Pancreas (tissue), 10 donors: ENCODE measurements at places on chromosomes 7 and 10. TPM values are rescaled to one million over a fixed set of nuclear protein-coding genes. Genes with fewer than 3 reads are reported as not detected.

Gene TEX47
- not detected for total RNA-seq

Gene ABCF2
- total RNA-seq = 11.2 TPM

Gene MBL2
- total RNA-seq = not detected

- no peak overlapping the region for H3K4me3 ChIP-seq
- H3K4me1 ChIP-seq = no peaks in the 10 kb centered on the region
- DNase-seq = peak; percentile 7
- H3K27me3 ChIP-seq = no peaks in the 10 kb centered on the region
These were observed 25.2 kb downstream of the ADAP1 start for GRCh38 chr7:929311-929711.

- peaks cover 22% of the 10 kb centered on the region for H3K4me1 ChIP-seq
- no peak overlapping the region for H3K4me3 ChIP-seq
- no peaks in the 10 kb centered on the region for H3K36me3 ChIP-seq
- peak; percentile 36 for DNase-seq
These were observed 18.5 kb downstream of the KIAA1549 start for GRCh38 chr7:138962561-138963270.

Gene RSPH10B2
- not detected for total RNA-seq

GRCh38 chr7:85041605-85042216 lies 145.1 kb downstream of the SEMA3D start:
- DNase-seq = peak; percentile 38
- H3K4me3 ChIP-seq = no peak overlapping the region
- no peaks in the 10 kb centered on the region for H3K4me1 ChIP-seq

GRCh38 chr10:62993121-62993520 lies 140.0 kb upstream of the NRBF2 start:
- H3K27ac ChIP-seq = no peak overlapping the region
- H3K4me1 ChIP-seq = no peaks in the 10 kb centered on the region
- no peak for DNase-seq
- no peaks in the 10 kb centered on the region for H3K36me3 ChIP-seq

Gene STK31
- total RNA-seq = 0.61 TPM

Gene BTBD16
- 0.14 TPM for total RNA-seq

DNA sequence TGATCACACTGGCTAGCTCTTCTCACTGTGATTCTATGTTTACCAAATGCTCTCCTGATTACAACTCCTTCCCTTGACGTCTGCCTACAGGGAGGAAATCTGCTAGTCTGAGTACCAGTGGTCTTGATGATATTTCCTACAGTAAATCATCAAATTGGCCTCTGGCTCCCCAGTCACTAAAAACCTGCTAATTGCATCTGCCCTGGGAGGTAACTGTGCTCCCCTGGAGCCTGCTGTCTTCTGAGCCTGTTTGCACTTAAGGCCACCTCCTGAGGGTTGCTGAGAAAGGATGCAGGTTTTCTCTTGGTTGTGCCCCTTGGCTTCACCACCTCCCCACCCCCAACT lies 56.0 kb downstream of the ELMO1 start:
- no peaks in the 10 kb centered on the region for H3K36me3 ChIP-seq
- H3K4me3 ChIP-seq = no peak overlapping the region
- H3K4me1 ChIP-seq = no peaks in the 10 kb centered on the region
- no peaks in the 10 kb centered on the region for H3K27me3 ChIP-seq

Gene GIMAP6
- total RNA-seq = 3.2 TPM

DNA sequence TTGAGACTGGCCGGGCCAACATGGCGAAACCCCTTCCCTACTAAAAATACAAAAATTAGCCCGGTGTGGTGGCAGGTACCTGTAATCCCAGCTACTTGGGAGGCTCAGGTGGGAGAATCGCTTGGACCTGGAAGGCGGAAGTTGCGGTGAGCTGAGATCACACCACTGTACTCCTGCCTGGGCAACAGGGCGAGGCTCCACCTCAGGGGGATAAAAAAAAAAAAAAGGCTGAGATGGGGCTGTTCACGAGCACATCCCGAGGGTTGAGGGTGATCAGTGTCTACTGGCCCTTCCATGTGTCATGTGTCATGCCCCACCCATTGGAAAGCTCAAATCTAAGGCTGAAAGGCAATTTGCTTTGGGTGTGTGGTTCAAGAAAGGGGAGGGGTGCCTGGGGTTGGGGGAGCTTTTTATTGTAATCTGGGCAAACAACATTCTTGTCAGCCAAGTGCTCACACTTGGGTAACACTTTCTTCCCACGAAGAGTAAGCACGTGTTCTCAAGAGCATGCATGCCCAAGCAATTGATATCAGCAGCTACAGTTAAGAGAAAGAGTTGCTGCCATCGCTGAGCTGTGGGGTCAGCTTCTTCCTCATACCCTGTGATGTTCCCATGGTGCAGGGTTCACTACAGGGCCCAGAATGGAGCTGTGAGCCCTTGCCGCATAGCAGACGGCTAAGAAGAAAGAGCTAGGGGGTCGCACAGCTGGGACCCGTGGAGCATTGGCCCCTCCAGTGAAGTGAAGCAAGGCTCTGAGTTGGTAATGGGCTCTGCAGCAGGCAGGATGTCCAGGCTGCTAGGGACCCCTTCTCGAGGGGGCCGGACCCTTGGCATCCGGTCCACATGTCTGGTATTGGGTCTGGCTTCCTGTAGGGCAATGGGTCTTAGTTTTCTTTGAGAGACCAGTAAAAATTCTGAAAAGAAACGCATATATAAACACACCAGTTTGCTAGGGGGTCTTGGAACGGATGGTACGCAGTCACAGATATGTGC lies 9.9 kb upstream of the ACSL5 start:
- no peak overlapping the region for H3K27ac ChIP-seq
- H3K36me3 ChIP-seq = no peaks in the 10 kb centered on the region
- DNase-seq = no peak
- no peak overlapping the region for H3K4me3 ChIP-seq
- H3K27me3 ChIP-seq = no peaks in the 10 kb centered on the region

- H3K4me3 ChIP-seq = no peak overlapping the region
- H3K27me3 ChIP-seq = no peaks in the 10 kb centered on the region
- no peaks in the 10 kb centered on the region for H3K4me1 ChIP-seq
- DNase-seq = no peak
- no peak overlapping the region for H3K27ac ChIP-seq
These were observed 69.0 kb downstream of the PRSS58 start for GRCh38 chr7:142188846-142189245.

DNA sequence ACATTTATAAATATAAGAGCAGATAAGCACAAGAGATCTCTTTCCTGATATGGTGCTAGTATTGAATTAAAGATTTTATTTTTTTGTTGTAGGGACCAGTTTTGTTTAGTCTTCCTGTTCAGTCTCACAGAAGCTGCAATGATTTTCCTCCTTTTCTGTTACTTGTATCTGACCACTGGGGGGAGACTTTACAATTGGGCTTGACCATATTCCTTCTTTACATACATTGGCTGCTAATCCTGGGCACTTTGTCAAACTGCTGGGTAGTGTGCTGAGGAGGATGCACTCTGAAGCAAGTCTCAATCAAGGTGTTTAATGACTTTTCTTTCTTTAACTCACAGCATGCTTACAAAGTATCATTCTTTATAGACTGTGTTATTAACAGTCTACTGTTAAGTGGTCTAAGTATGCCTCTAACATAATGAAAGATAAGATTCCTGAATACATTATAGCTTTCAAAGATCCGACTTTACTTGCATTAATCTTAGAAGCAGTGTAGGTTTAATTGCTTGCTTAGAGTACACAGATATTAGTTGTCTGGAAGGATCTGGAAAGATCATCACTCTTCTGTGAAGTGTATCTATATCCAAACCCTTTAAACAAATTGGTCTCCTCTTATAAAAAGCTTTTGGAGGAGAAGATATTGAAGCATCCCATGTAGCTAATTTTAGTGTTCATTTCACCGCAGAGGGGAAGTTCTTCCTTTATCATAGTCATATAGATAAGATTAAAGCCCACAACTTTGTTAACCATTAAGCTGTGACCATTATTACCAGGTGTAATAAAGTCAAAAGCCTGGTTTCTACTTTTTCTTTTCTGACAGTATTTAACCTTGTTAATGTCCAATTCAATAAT lies 3.1 kb downstream of the PALS2 start:
- no peaks in the 10 kb centered on the region for H3K36me3 ChIP-seq
- DNase-seq = no peak
- H3K4me3 ChIP-seq = no peak overlapping the region
- no peak overlapping the region for H3K27ac ChIP-seq
- H3K4me1 ChIP-seq = peaks cover 27% of the 10 kb centered on the region
